Fibroblast of skin of back (primary cell): ENCODE measurements at places on chromosomes 7 and 10.

GRCh38 chr7:131225619-131226513 lies 101.8 kb upstream of the MKLN1 start:
- no peak for DNase-seq

- DNase-seq = peak; percentile 54
Measured at GRCh38 chr7:28958235-28958979, at the start of gene TRIL. TRIL (minus strand) TSS chr7:28958330; CDS start chr7:28958046, 284 bp downstream.

DNA sequence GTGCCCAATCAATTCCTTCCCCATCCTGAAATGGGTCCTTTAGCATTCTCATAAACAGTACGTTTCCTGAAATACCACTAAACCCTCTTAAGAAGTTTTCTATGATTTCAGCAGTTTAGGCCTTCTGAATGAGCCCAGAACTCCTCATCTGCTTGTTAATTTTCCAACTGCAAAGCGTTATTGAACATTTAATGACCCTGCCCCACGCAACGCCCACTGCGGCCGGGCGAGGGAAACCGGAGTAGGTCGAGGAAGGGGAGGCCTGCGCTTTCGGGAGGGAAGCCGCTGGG lies 608 bp upstream of the UBN2 start:
- no peak for DNase-seq

DNA sequence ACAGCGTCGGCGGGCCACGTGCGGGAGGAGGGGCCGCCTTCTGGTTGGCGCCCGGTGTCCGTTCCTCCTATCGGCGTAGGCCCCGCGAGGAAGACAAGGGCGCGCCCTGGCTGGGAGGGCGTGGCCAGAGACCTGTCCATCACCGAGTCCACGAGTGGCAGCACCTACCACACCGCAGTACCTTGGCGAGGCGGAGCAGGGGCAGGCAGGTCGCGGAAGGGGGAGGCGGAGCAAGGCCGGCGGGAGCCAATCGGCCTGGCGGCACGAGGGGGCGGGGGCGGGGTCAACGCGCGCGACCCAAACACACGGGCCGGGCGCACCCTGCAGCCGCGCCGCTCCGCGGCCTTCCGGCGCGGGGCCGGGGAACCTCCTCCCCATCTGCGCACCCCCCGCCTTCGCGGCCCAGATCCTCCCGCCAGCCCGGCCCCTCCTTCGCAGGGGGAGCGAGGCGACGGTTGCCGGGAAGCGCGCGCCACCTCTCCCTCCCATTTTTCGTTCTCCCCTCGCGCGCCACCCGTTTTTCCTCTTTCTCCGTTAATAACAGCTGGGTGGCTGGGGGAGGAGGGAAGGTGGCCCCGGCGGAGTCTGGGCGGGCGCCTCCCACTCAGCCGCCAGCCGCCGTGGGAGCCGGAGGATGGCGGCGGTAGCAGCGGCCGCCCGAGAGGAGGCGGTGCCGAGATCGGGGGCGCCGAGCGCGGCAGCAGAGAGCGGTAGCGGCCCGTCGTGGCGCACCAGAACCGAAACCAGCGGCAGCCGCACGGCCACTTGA lies at the start of gene ZNRF2:
ZNRF2 (plus strand) TSS at position 300 of the 769 bp plus-strand sequence. CDS start 761 bp downstream, outside the sequence.
- DNase-seq = peak; percentile 97

DNA sequence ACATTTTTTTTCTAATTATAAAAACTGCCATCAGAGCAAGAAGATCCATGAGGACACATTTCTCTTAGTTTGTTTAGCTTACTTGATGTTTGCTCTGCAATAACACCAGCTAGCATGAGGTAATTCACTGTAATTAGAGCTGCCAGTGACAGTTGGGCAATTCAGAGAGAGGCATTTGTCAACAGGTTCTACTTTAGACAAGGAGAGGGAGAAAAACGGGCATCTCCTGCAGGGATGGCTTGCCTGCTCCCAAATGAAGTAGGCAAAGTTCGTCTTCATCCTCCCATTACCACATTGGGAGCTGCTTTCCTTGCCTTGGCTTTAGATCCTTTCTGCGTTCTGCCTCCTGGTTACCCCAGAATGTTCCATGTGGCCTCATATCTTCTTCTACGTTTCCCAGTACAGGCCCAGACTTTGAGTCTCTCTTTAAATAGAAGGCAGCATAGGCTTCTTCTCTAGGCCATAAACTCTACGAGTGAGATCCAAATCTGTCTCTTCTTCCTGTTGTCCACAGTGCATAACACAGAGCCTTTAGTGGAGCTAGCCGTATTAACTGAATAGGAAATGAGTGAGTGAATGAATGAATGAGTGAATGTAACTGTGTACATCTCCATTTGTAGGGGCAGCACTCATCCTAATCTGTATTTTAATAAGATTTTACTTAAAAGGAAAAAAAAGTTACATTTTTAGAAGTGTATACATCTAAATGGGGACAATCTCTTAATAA lies 21.2 kb downstream of the ASB15 start:
- no peak for DNase-seq

GRCh38 chr7:29858191-29858951 lies 52.1 kb downstream of the WIPF3 start:
- peak; percentile 16 for DNase-seq

DNA sequence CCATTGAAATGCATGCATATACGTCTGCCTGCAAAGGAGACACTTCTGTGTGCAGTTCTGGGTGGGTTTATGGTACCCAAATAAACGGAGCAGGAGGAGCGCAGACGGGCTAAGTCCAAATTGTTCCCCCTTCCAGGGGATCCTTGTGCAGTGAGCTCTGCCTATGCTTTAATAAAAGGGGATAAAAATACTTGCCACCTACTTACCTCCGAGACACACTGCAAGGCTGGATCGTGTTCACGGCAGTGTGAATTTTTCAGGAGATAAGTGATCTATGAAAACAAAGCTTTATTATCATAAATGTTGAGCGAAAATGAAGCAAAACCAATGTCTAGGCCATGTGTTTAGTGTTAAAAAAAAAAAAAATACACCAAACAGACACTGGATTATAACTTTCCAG lies 308.8 kb upstream of the AOAH start:
- DNase-seq = no peak
